ENCODE measurements at places on chromosomes 12 and 14.

GRCh38 chr12:29566441-29566840 is 69.0 kb upstream of the OVCH1 start:
- no peak for DNase-seq

DNA sequence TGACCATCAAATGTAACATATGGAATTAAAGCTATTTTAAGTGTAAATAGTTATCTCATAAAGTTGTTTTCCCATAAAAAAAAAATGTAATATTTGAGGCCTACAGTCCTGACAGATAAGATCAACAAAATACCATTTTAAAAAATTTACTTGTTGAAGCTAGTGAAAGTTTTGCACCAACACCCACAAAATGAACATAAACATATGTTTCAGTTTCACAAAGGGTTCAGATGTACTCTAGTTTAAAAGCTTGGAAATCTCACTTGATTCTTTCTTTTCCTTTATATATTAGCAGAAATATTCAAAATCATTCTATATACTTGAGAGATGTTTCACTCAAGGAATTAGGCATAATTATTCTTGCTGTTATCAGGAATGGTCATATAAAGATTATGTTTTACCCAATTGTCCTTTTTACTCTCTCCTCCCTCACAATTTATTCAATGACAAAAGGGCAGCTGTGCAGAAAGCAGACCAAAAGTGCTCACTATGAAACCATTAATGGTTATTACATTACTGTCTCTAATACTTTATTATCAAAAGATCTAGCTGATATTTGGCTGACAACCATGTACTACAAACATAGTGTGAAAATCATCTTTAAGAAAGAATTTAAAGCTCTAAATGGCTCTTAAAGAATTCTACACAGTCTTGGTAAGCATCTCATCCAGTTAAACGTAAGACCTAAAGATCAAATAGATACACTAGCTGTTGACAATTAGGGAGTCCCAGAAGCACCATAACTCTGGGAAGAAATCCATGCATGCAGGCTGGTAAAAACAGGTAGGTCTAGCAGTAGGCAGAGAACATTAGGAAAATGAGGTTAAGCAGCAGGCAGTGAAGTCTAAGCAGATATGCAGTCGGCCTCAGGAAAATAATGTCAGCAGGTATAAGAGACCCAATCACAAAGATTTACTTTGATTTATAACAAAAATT is 28.8 kb downstream of the KIF21A start:
- no peak for DNase-seq

GRCh38 chr12:90842477-90842876 is 112.5 kb downstream of the CCER1 start:
- no peak for DNase-seq

- DNase-seq, result no peak
Measured at GRCh38 chr12:15192720-15193119, 28.5 kb downstream of the RERG start.

GRCh38 chr12:78194448-78194847 is 363.8 kb downstream of the NAV3 start:
- no peak for DNase-seq

DNA sequence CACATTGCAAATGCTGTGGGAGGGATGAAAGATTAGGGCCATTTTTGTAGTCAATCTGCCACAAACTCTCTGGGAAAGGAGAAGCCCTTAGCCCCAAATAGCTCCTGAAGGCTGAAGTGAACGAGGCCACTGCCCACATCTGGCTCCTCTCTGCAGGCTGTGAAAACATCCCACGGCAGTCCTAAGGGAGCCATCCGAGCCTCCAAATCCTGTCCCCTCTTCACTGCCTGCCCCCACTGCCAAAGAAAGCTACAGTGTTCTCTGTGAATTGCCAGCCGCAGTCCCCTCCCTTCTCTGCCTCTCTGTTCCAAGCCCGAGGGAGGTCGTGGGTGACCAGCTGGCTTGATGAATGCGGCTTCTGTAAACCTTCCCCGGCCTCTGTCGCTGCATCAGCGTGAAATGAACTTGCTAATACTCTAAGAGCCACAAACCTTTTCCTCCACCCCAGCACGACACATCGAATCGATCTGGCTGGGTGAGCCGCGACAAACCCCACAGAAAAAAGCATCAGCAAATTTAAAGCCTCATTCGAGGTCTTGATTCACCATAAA is 180.7 kb upstream of the NRXN3 start:
- DNase-seq, result no peak

DNA sequence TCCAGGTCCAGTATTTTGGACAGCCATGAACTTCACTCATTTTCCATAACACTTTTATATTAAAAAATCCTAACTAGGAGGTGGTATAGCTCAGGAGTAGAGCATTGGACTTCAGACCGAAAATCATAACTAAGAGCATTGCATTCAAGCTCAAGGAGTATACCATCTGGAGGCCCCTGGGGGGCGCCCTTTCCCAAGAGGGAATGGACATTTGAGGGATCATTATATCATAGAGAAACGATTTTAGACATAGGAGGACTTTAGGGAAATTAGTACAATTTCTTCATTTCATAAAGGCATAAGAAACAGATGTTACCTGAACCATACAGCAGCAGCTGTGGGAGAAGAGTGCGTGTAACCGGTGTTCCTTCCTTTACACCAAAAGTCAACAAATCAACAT is 5.2 kb upstream of the ATG14 start:
- no peak for DNase-seq

GRCh38 chr12:56933826-56934625 is at the start of gene SDR9C7:
TSS of gene SDR9C7 (minus strand) at chr12:56934408. CDS start at chr12:56934261, 147 bp downstream.
- no peak for DNase-seq

DNA sequence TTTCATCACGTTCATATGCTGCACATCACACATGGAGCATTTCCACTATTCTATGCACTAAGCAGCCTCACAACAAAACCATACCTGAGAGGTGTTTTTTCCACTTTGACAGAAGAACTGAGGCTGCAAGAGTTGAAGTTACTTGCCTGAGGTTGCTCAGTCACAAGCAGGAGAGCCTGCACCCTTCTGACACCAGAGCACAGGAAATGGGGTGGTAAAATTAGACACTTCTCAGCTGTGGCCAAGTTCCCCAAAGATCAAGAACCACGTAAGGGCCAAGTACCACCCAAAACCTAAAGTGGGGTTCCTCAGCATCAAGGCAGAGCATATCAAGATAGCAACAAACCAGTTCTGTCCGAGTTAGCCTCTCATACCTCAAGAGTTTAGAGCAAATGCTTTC is 185.8 kb downstream of the CAPZA3 start:
- DNase-seq, result no peak

DNA sequence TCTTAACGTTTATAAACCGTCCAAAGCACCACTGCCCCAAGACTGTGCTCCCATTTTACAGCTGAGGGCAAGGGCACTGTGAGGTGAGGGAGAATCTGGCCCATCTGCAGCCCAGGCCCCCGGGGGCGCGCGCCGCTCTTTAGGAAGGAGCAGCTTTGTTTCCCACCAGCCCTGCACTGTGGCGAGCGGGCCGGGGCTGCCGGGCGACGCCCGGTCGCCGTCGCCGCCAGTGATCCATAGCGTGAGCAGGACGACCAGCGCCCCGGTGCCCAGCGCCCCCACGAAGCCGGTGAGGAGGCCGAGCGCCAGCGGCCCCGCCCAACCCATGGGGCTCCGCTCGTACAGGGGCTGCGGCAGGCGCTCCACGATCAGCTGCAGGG is 34.6 kb downstream of the FIGNL2 start:
- peak; percentile 72 for DNase-seq

- DNase-seq, result peak; percentile 77
Measured at GRCh38 chr12:6699989-6700645, 498 bp downstream of the PIANP start.

DNA sequence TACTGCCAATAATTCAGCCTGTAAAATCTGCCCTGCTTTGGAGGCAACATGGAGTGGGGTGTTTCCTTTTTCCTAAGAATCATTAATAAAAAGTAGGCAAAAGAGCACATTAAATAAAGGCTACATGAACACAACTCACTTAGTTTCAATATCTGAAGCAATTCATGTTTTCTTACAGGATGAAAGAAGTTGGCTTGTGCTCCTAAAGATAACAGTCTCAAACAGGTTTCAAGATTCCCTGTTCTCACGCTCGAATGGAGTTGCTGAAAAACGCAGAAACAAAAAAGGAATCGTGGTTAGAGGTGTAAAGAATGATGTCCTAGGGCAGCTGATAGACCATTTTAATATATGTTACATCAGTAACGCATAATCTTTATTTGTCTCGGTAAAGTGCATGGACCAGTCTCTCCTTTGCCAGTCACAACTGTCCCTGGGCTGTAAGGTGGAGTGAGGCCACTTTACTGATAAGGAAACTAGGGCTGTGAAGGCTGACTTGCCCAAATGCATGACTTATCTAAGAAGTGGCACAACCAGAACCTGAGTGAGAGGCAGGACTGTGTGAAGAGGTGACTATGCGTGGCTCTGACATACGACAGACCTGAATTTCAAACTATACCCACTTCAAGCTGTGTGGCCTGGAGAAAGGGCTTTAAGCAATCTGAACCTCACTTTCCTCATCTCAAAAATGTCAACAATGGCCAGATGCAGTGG is 12.6 kb downstream of the GIT2 start:
- no peak for DNase-seq

GRCh38 chr12:80894179-80894578 is 43.6 kb downstream of the LIN7A start:
- DNase-seq, result no peak

- peak; percentile 92 for DNase-seq
Measured at GRCh38 chr14:32202998-32203882, at the start of gene RNU6-8. TSS of gene RNU6-8 (minus strand) at chr14:32203269.

DNA sequence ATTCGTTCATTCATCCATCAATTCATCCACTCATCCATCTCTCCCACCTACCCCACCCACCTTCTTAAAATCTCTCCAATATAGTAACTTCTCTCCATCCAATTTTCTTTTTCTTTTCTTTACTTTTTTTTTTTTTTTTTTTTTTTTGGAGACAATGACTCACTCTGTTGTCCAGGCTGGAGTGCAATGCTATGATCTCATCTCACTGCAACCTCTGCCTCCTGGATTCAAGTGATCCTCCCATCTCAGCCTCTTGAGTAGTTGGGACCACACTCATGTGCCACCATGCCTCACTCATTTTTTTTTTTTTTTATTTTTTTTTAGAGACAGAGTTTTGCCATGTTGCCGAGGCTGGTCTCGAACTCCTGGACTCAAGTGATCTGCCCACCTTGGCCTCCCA is 118.4 kb downstream of the SUDS3 start:
- no peak for DNase-seq

GRCh38 chr12:89664441-89664840 is 44.2 kb downstream of the ATP2B1 start:
- DNase-seq, result no peak

GRCh38 chr14:52342849-52343596 is 28.9 kb downstream of the PTGER2 start:
- no peak for DNase-seq

DNA sequence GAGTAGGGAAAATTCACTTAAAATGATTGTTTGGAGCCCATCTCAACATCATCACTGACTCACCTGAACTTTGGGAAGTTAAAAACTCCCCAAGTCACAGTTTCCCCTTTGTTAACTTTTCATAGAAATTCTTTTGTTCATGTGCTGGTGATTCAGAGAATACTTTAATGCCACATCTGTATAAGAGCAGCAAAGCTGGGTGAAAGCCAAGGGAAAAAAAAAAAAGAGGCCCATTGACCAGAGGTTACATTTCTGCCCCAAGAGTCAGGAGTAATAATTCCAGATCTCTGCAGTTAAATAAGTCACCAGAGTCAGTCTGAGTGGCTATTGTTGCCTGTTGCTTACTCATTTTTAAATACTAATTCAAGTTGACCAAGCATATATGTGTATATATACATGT is 136.4 kb upstream of the LGR5 start:
- no peak for DNase-seq

- no peak for DNase-seq
Measured at GRCh38 chr12:28219827-28220226, 29.6 kb downstream of the CCDC91 start.

DNA sequence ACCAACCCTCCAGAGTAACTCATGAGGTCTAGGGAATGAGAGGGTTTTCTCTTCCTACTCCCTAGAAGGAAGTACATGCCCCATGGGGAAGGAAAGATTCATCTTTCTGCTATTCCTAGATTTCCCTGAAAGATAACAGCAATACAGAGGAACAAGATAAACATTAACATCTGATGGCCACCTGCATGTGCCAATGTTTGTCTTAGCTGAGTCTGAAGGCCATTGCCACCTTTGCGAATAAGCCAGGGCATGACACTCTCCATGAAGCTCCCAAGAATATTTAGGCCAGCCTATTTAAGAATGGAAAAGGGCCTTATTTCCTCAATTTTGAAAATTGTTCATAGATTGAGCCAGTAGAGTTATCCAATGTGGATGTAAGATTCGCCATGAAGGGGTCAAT is 26.0 kb downstream of the IGF1 start:
- DNase-seq, result no peak

- no peak for DNase-seq
Measured at GRCh38 chr12:101582937-101583336, 11.8 kb upstream of the MYBPC1 start.

- DNase-seq, result no peak
Measured at GRCh38 chr12:4244868-4245267, 28.7 kb upstream of the CCND2 start.

DNA sequence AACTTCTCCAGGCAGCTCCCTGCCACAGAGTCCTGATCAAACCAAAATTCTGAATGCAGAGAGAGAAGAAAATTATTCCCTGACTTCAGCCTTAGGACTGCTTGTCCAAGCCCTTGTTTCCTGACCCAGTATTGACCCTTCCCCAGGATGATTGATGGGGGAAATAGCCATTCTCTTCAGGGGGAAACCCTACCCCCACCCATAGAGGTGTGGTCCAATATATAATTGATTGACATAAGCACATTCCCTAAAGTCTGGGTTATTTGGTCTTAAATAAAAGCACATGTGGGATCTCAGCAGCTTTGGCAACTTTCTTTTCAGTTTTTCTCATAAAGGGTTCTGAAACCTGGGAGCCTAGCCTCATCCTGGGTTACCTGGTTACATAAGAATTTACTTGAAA is 201.2 kb upstream of the DDHD1 start:
- no peak for DNase-seq

GRCh38 chr12:89173678-89174077 is 178.6 kb downstream of the DUSP6 start:
- DNase-seq, result no peak

DNA sequence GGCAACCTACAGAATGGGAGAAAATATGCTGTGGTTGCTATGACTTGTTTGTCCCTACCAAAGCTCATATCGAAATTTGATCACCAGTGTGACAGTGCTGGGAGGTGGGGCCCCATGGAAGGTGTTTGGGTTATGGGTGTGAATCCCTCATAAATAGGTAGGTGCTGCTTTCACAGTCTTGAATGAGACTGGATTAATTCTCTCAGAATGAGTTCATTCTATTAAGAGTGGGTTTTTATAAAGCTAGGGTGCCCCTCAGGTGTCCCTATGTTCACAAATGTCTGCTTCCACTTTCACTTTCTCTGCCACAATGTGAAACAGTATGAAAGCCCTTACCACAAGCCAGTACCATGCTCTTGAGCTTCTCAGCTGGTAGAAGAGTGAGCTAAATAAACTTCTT is 133.5 kb downstream of the CPNE8 start:
- DNase-seq, result no peak

- no peak for DNase-seq
Measured at GRCh38 chr12:111215881-111216280, 153.0 kb downstream of the PHETA1 start.

- DNase-seq, result no peak
Measured at GRCh38 chr12:106566771-106567170, 16.0 kb upstream of the RFX4 start.
